ENCODE measurements at places on chromosomes 1 and 21.

- DNase-seq: no peak
These were observed 1.1 kb downstream of the TSPEAR start for GRCh38 chr21:44710294-44710665.

GRCh38 chr1:198556971-198557370, 16.5 kb upstream of the ATP6V1G3 start:
- DNase-seq: no peak

GRCh38 chr1:197807216-197807615, 31.9 kb upstream of the DENND1B start:
- no peak for DNase-seq

DNA sequence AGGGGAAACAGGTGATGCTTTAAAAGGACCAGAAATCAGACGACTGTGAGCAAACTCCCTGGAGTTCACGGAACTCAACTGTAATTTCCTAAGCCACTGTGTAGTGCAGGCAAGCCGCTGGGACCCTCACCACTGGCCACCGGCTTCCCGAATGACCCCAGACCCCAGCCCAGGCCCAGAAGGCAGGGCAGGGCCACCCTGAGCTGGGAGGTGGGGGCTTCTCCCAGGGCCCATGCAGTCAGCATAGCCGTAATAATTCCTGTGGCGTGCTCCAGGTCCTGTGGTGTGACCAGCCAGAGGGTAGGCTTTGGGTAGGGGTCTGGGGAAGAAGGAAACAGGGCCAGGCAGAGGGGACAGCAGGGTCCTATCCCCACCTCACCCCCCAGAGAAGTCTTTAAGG, 3.5 kb upstream of the ARF1 start:
- DNase-seq: no peak

GRCh38 chr1:162018418-162018817, 5.3 kb downstream of the OLFML2B start:
- DNase-seq: no peak

- DNase-seq: no peak
These were observed 72.1 kb upstream of the DISP3 start for GRCh38 chr1:11406845-11407244.

DNA sequence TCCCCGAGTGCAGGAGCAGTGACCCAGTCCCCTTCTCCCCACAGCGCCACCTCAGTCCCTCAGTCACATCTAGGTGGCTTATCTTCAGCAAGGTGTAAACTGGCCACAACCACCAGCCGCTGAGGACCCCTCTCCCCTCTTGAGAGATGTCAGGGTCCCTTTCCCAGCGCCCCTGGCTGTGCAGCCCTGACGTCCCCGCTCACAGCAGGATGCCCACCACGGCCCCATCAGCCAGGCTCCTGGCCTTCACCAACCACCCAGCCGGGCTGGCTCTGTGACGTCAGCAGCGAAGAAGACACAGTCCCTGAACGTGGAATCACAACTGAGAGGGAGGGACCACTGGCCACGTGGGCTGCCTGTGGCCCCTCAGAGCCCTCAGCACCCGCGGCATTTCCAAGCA, 249.4 kb downstream of the NPHP4 start:
- no peak for DNase-seq

- no peak for DNase-seq
These were observed 131.5 kb downstream of the KCNJ6 start for GRCh38 chr21:37784591-37785318.

DNA sequence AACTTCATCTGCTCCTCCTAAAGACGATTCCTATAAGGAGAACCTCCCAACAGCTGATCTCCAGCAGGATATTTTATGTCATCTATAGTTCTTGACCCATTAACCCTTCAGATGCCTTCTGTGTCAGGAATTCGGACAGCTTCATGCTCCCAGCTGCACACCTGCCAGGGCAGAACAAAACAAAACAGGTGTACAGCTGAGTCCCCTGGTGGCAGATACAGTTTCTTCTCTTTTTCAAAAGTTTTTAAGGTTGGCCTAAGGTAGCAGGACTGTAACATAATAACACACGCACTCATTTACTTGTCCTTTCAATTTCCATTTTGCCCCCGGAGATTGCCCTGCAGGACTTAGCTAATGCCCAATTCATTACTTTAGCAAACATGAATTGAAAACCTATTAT, 218.3 kb downstream of the S1PR1 start:
- no peak for DNase-seq

DNA sequence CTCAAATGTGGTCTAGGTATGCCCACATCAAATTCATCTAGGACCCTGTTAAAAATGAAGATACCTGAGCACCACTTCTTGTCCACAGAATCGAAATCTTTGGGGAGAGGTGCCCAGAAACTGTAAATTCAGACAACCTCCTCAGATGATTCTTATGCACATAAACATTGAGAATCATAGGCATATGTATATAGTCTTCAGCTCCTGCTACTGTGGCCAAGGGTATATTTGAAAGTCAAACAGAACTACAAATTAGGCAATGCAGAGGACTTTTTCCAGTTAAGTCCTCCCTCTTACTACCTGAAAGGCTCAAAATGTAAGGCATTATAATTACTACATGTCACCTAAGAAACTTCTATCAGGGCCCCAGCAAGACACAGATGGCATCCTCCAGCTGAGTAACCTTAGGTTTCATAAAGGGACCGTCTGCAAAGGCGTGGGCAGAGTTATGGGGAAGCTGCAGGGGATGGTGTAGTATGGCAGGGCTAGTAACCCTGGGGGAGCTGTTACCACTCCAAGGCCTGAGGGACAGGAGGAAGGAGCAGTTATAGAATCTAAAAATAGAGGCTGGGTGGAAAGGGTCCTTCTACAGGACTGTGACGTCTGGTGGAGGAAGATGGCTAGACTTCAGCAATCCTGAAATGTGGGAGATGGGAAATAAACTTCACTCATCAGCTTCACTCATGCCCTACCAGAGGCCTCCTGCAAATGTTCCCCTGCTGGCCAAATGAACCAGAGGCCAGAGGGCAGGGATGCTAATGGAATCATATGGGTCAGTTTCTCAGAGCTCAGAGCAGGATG, 46.3 kb downstream of the DAB1 start:
- no peak for DNase-seq

DNA sequence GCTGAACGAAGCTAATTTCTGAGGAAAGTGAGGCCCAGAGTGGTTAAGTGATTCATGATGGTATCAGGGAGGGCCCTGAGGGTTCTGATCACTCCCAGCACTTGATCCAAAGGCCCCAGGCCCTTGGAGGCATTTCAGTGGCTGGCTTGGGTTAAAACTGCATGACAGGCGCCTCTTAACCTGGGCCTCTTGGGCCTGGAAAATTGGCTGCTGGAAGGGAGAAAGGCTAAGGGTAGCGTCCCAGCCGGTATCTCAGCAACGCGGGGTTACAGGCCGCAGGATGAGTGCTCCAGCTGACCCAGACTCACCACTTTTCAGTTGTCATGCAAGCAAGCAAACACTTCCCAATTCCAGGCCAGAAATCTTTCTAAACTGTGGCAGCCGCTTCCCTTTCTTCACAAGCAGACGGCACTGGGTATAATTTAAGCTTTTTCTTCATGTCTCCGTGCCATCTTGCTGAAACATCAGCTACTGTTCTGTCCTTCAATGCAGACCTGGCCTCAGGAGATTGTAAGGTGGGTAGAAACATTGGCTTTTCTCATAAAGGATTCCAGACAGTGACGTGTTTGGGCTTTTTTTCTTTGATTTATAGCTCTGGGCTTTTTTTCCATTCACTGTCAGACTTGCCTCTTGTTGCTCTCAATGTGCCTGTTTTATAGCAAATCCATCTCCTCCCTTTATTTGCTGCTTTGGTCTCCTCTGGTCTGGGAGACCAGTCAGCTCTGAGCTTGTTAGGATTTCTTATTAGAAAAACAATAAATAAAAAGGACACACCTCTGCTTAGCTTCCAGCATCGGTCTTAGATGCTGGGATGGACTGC, 229.1 kb downstream of the KCNJ6 start:
- no peak for DNase-seq

- DNase-seq: no peak
These were observed 16.1 kb upstream of the RIMKLA start for GRCh38 chr1:42364542-42364941.

- DNase-seq: no peak
These were observed 5.8 kb downstream of the SZT2 start for GRCh38 chr1:43395523-43395922.

DNA sequence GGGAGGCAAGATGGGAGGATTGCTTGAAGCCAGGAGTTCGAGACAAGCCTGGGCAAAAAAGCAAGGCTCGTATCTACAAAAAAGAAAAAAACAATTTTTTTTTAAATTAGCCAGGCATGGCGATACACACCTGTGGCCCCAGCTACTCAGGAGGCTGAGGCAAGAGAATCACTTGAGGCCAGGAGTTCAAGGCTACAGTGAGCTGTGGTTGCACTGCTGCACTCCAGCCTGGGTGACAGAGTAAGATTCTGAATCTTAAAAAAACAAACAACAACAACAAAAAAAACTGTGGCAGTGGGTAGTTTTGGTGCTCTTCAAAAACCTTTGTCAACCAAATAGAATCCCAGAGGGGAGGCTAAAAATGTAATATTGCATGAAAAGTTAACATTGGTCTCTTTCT, 734 bp downstream of the PTPN22 start:
- DNase-seq: no peak

GRCh38 chr1:44036409-44037139, 5.3 kb upstream of the SLC6A9 start:
- DNase-seq: peak; percentile 48

DNA sequence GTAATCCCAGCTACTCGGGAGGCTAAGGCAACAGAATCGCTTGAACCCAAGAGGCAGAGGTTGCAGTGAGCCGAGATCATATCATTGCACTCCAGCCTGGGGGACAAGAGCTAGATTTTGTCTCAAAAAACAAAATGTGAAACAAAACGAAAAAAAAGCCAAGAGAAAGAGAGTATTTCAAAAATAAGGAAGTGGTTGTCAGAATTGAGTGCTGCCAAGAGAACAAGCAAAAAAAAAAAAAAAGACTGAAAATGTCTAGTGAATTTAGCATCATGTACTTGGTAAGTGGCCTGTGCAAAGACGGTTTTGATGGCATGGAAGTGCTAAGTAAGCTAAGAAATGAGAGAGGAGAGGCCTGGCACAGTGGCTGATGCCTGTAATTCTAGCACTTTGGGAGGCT, 14.3 kb downstream of the KPNA6 start:
- no peak for DNase-seq

DNA sequence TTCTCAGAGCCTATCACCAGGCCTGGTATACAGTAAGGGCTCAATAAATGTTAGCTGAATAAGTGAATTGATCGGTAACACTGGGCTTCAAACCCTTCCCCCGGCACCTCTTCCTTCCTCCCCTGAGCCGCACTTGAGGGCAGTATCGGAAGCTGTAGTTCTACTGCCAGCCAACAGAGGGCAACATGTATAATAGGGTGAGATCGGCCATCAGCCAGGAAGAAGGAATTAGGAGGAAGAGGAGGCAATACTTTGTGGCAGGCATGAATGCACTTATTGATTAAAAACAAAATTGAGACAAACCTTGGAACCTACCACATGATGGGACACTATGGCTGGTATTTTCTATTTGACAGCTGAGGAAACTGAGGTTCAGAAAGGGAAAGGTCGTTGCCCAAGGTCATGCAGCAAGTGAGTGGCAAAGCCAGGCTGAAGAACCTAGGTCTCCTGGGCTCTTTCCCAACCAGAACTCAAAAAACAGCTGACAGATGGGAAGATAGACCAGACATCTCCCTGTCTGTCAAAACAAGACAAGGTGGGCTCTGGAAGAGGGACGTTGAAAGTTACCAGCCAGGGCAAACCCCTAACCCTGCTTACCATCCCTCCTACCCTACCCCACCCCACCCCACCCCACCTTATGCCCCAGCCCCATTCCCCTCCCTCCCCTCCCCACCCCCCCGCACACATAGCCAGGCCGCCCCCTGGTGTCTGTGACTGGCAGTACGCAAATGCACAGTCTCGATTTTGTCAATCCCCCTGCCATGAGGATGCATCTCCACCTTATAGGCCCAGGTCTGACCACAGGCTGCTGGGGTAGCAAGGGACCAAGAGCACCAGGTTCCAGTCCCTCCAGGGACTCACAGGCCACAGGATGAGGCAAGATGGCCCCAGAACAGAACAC, 107.3 kb upstream of the RUNX3 start:
- DNase-seq: peak; percentile 54

DNA sequence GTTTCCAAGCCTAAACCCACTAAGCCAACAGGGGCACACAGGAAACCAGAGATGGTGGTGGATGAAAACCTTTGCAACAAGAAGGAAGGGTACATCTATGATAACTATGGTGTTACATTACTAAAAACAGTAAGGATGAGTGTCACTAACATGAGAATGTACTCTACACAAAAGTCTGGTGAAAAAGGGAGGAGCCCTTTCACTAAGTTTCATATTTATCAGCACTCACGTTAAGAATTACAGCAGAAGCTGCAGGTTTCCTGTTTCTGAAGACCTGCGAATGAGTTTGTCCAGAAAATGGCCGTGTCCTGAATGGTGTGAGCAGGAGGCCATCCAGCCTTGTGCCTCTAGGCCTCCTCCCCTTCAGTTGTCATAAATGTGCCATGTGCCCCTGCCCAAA, 17.8 kb downstream of the ABCG1 start:
- DNase-seq: no peak

DNA sequence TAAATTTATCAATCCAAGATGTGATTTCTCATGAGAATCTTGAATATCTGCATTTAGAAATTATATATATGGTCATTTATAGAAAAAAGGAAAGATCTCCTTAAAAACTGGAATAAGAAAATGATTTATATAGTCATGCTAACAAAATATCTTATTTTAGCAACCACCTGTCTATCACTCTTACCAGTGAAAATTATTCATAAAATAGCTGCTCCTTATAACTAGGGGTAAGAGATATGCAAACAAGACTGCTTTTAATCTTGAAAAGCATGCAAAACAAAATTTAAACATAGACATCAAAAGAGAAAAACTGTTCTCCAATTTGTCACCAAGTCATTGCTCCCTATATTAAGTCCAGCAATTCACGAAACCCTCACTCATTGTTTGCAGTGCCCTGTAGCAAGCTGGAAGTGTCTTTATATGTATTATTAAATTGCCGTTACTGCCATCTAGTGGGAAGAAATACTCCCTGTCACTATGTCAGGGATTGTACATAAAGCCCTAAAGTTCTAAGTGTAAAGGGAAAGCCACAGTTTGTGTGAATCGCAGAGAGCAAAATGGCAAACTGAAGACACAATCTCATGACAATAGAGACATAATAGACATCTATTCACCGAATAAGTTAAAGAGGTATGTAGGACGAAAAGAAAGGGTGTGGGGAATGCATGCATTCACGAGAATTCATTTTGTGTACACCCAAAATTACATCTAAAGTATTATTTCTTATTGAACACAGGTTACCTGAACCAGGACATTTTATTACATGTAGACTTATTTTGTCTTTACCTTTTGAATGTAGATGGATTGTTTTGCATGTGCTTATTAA, 600.5 kb downstream of the USP25 start:
- DNase-seq: peak; percentile 76
